ENCODE measurements at places on chromosomes 2 and 18.

- DNase-seq, result no peak
These were observed 354.6 kb upstream of the RAB12 start for GRCh38 chr18:8254654-8255053.

DNA sequence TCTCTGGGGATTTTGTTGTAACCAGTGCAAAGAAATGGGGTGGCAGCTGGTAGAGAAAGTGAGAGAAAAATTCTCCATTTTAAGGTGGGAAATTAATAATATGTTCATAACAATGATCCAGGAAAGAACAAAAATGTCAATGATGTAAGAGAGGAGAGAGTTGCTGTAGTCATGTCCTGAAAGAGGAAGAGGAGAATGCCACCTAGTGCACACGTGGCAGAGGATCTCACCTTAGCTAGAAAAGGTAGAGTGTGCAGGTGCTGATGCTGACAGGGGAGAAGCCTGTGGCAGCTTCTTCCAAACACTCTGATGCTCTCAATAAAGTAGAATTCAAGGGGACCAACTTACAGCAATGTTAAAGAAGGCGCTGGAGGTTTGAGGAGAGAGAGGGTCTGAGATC, 282.9 kb upstream of the PKDCC start:
- DNase-seq, result no peak

DNA sequence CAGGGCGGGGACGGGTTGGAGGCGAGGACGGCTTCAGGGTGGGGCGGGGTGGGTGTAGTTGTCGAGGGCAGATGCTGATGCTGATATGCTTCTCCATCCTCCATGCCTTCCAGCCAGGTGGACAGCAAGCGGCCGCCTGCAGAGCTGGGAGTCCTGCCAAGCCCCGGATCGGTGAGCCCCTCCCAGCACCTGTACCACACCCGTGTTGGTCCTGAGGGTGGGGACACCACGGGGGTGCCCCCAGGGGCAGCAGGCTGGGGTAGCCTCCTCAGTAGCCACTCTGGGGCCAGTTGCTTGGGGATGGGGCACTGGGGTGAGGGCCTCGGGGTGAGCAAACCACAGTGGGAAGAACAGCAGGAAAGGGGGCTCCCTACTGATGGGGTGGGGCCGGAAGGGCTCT, 2.6 kb downstream of the ANO7 start:
- DNase-seq, result no peak

- no peak for DNase-seq
These were observed 37.5 kb downstream of the POLR1A start for GRCh38 chr2:86068136-86068588.

- DNase-seq, result no peak
These were observed 12.1 kb upstream of the GBX2 start for GRCh38 chr2:236180076-236180816.

GRCh38 chr2:136962105-136962725, 196.9 kb downstream of the THSD7B start:
- DNase-seq, result no peak

DNA sequence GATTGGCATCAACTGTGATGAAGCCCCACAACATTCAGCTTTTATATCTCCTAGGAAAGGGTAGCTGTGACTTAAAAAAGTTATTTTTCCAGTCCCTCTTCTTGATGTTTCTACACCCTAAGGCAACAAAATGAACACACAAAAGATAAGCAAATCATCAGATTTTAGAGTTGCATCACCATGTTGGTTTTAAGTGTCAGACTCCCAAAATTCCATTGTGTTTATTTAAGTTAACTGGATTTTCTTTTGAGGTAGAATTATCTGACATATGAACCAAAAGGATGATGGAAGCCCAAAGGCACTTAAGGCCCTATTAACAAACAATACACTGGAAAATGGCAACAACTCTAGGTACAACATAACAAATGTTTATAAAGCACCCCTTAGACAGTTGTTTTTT, 261.7 kb upstream of the SLC39A10 start:
- DNase-seq, result no peak
